ENCODE measurements at places on chromosomes 6 and 20.
A peak's percentile ranks its signal among the peaks of the same experiment; 100 is the strongest.

DNA sequence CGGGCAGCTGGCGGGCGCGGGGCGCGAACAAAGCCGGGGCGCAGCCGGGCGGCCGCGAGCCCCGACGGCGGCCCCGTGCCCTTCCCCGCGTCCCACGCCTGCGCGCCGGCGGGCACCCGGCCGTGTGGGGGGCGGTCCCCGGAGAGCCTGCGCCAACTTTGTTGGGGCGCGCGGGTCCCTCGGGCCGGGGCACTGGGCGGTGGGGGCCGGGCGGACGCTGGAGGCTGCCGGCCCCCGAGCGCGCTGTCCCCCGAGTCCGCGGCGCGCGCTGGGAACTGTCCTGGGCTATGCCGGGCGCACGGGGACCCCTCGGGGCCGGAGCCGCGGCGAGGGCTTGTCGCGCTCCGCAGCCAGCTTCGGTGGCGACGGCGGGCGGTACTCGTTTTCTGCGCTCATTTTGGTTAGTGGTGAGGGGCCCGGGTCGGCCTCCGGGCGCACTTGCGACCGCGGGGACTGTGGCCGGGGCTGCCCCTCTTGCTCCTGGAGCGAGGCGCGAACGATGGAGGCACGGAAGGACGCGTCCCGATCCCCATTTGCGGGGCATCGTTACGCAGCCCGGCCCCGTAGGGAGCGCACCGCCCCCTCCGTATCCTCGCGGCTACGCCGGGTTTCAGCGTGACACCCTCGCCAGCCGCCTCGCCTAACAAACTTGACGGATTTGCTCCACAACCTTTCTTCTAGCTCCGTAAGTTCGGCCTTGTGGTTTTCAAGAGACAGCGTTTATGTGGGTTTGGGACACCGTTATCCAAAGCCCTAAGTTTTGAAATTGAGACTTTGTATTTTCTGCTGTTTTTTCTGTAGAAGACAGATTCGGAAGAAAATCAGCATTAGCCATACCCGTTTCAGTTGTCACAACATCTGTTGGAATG is 622 bp downstream of the SS18L1 start:
- no peak for DNase-seq

DNA sequence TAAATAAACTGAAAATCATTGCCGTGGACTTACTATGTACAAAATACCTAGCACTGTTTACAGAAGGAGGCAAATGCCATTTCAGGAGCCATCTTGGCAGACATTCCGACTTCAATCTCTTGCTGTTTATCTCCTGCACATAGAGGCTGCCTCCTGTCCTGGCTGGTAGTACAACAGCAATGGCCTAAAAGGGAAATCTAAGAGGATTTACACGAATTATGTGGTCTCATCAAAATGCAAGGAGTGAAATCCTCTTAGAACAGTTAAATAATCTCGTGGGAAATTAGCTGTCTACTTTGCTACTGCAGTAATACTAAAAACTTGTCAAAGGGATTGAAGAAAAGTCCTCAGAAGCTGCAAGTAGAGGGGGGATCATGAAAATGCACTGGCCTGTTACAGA is 82.2 kb upstream of the SLC2A12 start:
- DNase-seq = no peak

- DNase-seq = no peak
Observed at GRCh38 chr6:43378631-43379030, 9.2 kb upstream of the ZNF318 start.

GRCh38 chr6:17666646-17667045 is 40.1 kb downstream of the NUP153 start:
- no peak for DNase-seq

GRCh38 chr20:45344168-45344860 is 3.9 kb downstream of the SDC4 start:
- no peak for DNase-seq

- DNase-seq = no peak
Observed at GRCh38 chr6:80465513-80465912, 359.0 kb downstream of the BCKDHB start.

- no peak for DNase-seq
Observed at GRCh38 chr20:41098703-41099250, 38.6 kb upstream of the PLCG1 start.

DNA sequence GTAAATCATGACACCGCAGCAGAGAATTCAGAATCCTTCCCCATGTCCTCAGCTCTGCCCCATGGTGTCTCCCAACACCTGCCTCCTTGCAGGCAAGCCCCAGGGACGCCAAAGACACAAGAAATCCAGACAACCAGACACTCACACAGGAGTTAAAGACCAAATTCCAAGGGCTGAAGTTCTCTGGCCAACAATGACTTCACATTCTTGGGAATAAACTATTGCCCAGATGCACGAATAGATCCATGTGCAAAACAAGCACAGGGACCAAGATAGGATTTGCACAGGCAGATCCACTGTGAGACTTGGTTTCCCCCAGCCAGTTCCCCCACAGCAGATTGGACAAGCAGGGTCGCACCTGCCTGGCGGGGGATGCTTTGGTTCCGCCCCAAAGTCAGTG is 246.7 kb downstream of the SOD2 start:
- no peak for DNase-seq

DNA sequence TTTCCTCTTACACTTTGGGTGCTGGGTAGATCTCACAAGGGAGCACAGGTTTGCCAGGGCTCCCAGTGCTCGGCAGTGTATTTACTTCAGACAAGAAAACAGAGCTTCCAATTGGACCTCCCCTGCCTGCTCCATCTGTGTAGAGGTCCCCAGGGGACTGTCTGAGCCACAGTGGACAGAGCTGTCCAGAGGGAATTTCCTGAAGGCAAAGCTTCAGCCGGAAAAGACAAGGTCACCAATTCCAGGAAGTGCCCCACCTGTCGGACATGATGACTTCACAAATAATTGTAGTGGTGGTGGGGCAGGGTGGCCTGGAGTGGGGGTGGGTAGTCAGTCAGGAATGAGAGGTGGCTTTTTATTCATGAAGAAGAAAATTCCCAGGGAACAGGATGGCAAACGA is 18.6 kb downstream of the ADGRF5 start:
- DNase-seq = no peak

- no peak for DNase-seq
Observed at GRCh38 chr6:20350215-20350614, 51.5 kb upstream of the E2F3 start.

DNA sequence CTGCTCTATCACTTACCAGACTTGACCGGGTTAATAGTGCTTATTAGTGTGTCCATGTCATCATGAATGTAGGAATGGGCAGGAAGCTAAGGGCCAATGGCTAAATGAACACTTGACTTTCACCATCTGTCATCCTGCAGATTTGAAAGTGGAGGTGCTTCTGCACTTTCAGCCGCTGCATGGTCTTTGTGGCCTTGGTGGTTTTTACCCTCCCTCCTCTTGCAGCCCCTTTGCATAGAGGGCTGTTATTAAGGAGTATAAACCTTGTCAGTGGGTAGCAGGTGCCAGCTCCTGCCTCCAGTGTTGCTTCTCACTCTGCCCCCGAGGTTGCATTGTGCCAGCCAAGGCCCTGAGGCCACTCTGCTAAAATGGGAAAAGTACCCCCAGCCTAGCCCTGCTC is 122.2 kb upstream of the TNFAIP3 start:
- DNase-seq = no peak

GRCh38 chr6:56986611-56987010 is 31.7 kb downstream of the BEND6 start:
- DNase-seq = no peak

- no peak for DNase-seq
Observed at GRCh38 chr20:61315319-61315718, 63.3 kb downstream of the CDH4 start.

- no peak for DNase-seq
Observed at GRCh38 chr6:112800916-112801315, 453.8 kb downstream of the RFPL4B start.

- no peak for DNase-seq
Observed at GRCh38 chr6:7219310-7219709, 93.7 kb downstream of the SSR1 start.

DNA sequence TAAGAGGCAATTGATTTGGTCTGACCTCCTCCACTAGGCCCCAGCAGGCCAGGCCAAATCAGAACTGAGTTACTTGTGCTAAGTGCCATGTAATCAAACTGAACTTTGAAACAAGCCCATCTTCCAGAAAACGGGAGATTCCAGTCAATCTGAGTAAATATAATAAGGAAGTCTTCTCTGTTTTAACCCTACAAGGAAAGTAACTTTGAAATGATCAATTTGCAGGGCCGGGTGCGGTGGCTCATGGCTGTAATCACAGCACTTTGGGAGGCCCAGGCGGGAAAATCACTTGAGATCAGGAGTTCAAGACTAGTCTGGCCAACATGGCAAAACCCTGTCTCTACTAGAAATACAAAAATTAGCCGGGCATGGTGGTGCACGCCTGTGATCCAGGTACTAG is 2.0 kb upstream of the SHLD1 start:
- DNase-seq = no peak

- no peak for DNase-seq
Observed at GRCh38 chr6:42001506-42001905, 48.8 kb upstream of the TAF8 start.

DNA sequence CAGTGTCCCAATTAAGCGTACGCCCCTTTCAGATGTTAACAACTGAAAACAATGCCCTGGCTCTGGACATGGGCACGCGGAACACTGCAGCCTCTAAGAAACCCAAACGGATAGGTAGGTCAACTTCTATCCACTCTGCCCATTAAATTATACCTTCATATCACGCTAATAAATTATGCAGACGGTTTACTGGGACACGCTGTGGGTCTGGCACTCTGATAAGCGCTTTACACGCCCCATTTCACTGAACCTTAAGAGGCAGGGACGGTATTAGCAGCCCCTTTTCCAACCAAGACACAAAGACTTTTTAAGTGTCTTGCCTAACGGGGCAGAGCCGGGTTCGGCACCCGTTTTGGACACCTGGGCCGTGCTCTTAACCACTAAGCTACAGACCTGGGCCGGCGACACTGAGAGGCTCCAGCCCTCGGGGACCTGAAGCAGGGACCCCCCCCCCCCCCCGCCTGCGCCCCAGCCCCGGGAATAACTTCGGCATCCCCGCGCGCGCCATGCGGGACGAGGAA is 744 bp downstream of the STAU1 start:
- no peak for DNase-seq

- peak; percentile 83 for DNase-seq
Observed at GRCh38 chr6:100116411-100117194, 122.6 kb upstream of the MCHR2 start.

GRCh38 chr6:157219201-157220200 is 103.8 kb downstream of the TMEM242 start:
- no peak for DNase-seq

DNA sequence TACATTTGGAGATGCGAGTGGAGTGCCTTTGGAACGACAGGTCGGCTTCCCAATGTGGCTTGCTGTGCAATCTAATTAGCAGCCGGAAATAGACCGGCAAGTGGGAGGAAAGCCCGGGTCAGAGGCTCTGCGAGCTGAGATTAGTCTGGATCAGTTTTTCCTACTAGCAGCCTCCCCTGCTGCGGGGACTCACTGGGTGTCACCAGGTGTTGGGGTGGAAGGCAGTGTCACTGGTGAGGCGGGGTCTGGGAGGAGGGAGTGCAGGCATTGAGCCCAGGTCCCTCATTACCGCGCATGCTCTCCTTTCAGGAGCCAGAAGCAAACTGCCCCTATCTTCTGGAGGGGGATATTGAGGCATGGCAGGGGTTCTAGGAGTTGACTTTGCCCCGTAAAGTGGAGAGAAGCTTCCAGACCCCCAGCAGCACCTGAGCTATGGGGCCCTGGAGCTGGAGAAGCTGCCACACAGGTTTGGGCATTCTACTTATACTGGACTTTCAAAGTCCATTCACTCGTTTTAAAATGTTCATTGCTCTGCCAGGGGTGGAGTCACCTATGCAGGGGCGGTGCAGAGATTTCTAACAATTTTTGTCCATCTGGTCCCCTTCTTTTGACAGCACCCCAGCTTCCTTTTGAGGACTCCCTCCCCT is 11.0 kb downstream of the SULF2 start:
- DNase-seq = no peak

GRCh38 chr20:603116-603640 is 6.9 kb downstream of the TCF15 start:
- DNase-seq = no peak

- DNase-seq = no peak
Observed at GRCh38 chr20:62708591-62709536, at the start of gene NTSR1. NTSR1 (plus strand) TSS chr20:62708836; CDS start chr20:62709208, 372 bp downstream.

GRCh38 chr20:37504404-37505096 is 16.5 kb upstream of the NNAT start:
- no peak for DNase-seq

DNA sequence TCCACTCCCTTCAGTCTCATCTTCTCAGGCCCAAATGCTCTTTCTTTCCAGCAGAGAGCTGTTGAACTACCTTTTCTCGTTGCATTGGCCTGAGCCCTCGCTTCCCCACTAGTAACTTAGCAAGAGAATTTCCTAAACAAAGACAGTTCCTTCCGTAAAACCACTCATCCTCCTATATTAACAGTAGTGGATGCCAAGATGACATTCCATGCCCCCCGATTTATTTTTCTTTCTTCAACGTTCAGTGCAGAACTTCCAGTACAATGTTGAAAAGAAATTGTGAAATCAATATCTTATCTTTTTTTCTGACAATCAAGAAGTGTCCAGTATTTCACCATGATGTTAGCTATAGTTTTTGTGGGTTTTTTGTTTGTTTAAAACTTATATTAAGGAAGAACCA is 45.8 kb downstream of the SOX4 start:
- no peak for DNase-seq

- no peak for DNase-seq
Observed at GRCh38 chr20:36331209-36331608, 25.1 kb downstream of the DLGAP4 start.

GRCh38 chr6:33857093-33857931 is 53.5 kb upstream of the MLN start:
- DNase-seq = no peak

- peak; percentile 16 for DNase-seq
Observed at GRCh38 chr6:157045831-157046454, 268.8 kb downstream of the ARID1B start.

DNA sequence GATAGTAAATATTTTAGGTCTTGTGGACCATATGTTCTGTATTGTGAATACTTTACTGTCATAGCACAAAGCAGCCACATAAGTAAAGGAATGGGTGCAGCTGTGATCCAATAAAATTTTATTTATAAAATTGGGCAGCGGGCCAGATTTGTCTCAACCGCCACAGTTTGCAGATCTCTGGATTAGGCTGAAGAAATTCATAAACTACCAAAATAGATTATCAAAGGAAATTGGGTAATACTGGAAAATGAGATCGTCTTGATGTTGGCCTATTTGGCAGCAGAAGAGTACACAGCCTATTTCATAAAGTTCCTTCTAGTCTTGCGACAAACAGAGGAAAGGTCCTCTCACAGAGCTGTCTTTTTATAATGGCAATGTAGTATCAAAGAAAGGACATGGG is 69.8 kb downstream of the DZANK1 start:
- no peak for DNase-seq

- DNase-seq = peak; percentile 91
Observed at GRCh38 chr6:5471044-5471443, 209.7 kb downstream of the FARS2 start.

DNA sequence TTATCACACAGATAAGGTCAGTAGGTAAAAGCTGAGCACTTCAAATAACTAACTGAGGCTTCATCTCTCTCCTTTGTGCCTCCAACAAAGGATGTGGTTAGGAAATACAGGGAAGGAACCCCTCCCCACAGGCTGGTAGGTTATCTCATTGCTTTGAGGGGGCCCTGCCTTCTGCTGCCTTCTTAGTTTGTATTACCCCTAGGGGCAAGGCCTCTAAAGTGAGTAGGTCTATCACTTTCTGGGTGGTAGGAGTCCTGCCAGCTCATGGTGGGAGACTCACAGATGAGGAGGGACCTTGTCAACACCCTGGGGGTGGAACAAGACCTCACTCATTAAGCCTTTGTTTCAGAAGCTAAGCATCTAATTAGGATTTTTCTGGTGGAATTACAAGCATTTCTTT is 34.6 kb downstream of the EDN1 start:
- DNase-seq = no peak

GRCh38 chr20:15814360-15814759 is 758.9 kb downstream of the KIF16B start:
- no peak for DNase-seq
